Stimulated activated CD4-positive, alpha-beta T cell treated with anti-CD3 and anti-CD28 coated beads, TNF-alpha, amount 100 ng/mL, for 1 hour (primary cell): ENCODE measurements at places on chromosomes 3 and 15.

GRCh38 chr3:42031808-42032480 lies 59.2 kb upstream of the TRAK1 start:
- no peak for DNase-seq

GRCh38 chr3:98449606-98450193 lies 13.3 kb upstream of the OR5K1 start:
- DNase-seq: no peak

- peak; percentile 24 for DNase-seq
These were observed 2.2 kb downstream of the MAPK6 start for GRCh38 chr15:52021128-52021671.

- DNase-seq: no peak
These were observed 155.1 kb downstream of the ALCAM start for GRCh38 chr3:105521770-105522169.

DNA sequence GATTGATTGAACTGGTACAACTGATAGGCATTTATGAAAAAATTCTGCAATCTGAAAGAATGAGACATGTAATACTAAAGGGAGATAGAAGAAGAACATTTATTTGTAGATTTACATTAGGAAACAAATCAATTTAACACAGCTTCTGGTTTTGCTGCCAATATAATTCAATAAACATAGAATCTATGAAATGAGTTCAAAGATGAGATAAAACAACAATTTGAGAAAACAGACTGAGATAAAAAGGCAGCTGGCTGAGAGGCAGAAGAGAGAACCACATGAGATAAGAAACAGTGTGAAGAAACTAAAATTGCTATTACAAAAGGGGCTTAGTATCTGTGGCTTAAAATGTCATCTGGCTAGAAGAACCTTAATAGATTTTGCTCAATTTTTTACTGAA lies 176.6 kb downstream of the PYDC2 start:
- no peak for DNase-seq
